Urinary bladder (tissue), 4 donors: ENCODE measurements at places on chromosomes 3 and 15. TPM values are rescaled to one million over a fixed set of nuclear protein-coding genes. Genes with fewer than 3 reads are reported as not detected.

- DNase-seq, result no peak
Measured at GRCh38 chr15:90306560-90306959, 41.1 kb downstream of the NGRN start.

- DNase-seq, result no peak
Measured at GRCh38 chr3:194187233-194187944, 51.4 kb downstream of the HES1 start.

Gene LDHAL6B
- not detected for polyA plus RNA-seq

Gene TMEM212
- not detected for polyA plus RNA-seq

Gene LRRC2
- polyA plus RNA-seq, result 4.2 TPM

- no peak for DNase-seq
Measured at GRCh38 chr3:169044331-169045113, 619.0 kb downstream of the MECOM start.

Gene RARB
- polyA plus RNA-seq, result 12.3 TPM

DNA sequence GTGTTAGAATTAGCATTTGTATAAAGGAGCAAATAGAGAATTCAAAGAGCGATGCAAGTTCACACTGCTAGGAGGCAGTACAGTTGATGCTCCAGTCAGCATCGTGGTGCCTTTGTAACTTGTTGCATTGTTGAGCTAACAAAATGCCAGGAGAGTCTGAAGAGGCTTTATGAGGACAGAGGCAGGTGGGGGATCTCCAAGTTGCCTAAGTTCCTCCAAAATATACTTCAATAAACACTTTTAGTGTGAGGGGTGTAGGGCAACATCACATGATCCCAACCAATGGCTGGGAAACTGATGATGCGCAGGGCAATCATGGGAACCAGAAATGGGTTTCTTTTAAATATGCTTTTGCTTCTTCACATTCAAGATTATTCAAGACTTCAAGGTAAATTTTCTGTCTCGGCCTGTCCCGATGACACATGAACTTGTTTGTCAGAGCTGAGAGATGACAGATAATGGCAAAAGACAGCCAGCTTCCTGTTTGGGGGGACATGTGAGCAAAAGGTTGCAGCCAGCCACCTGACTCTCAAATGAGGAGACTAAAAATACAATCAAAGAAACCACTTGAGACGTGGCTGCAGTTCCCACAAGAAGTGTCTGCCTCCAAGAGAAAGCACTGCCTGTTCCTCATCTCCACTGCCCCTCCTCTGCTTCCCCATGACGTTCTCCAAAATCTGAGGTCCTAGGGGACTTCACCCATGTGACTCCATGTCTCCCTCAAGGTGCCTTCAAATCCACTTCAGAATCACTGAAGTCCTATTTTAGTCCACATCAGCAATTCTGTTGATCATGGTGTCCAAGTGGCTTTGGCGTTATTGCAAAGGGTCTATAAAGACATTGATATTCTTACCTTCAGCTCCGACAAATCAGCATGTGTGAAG lies 39.3 kb downstream of the KLHL6 start:
- no peak for DNase-seq

Gene SPSB4
- polyA plus RNA-seq, result 0.29 TPM

Gene IL16
- polyA plus RNA-seq, result 20.7 TPM

- no peak for DNase-seq
Measured at GRCh38 chr15:31390777-31391486, 64.3 kb downstream of the KLF13 start.

Gene CCDC39
- polyA plus RNA-seq, result 0.14 TPM
